ENCODE measurements at places on chromosomes 1 and 21. TPM values are rescaled to one million over a fixed set of nuclear protein-coding genes. Genes with fewer than 3 reads are reported as not detected.

UCHL5 gene
- 25.5 TPM for total RNA-seq

MROH9 gene
- total RNA-seq: under 0.01 TPM

HMCN1 gene
- total RNA-seq: 5.2 TPM

CCSAP gene
- total RNA-seq: 9.0 TPM

SLC1A7 gene
- total RNA-seq: under 0.01 TPM

HRNR gene
- total RNA-seq: not detected

Data from fibroblast of villous mesenchyme (primary cell).